ENCODE measurements at places on chromosomes 2 and 18.

DNA sequence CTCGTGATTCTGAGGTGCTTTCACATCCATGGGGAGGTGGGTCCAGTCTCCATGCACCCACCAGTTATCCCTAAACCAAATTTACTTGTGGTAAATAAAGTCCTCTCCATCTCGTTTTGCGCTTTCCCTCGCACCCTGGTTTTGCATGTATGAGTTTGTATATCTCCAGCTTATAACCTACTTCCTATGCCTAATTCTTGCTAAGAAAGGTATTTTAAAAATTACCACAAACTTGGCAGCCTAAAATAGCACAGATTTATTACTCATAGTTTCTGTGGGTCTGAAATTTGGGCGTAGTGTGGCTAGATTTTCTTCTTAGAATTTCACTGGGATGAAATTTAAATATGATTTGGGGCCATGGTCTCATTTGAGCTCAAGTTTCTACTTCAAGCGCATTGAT is 511.5 kb downstream of the NYAP2 start:
- no peak for DNase-seq

GRCh38 chr2:135095591-135095990 is 43.5 kb downstream of the RAB3GAP1 start:
- no peak for DNase-seq

DNA sequence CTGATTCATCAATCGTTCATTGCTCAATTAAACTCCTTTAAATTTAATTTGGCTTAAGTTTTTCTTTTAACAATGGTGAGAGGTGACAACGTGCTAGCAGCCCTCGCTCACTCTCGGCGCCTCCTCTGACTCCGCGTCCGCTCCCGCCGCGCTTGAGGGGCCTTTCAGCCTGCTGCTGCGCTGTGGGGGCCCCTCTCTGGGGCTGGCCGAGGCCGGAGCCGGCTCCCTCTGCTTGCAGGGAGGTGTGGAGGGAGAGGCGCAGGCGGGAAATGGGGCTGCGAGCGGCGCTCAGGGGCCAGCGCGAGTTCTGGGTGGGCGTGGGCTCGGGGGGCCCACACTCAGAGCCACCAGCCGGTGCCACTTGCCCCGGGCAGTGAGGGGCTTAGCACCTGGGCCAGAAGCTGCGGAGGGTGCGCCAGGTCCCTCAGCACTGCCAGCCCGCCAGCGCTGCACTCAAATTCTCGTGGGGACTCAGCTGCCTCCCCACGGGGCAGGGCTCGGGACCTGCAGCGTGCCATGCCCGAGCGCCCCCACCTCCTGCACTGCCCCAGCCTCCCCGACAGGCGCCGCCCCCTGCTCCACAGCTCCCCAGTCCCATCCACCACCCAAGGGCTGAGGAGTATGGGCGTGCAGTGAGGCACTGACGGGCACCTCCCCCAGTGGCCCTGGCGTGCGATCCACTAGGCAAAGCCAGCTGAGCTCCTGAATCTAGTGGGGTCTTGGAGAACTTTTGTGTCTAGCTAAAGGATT is 19.6 kb downstream of the ANKMY1 start:
- DNase-seq, result no peak

DNA sequence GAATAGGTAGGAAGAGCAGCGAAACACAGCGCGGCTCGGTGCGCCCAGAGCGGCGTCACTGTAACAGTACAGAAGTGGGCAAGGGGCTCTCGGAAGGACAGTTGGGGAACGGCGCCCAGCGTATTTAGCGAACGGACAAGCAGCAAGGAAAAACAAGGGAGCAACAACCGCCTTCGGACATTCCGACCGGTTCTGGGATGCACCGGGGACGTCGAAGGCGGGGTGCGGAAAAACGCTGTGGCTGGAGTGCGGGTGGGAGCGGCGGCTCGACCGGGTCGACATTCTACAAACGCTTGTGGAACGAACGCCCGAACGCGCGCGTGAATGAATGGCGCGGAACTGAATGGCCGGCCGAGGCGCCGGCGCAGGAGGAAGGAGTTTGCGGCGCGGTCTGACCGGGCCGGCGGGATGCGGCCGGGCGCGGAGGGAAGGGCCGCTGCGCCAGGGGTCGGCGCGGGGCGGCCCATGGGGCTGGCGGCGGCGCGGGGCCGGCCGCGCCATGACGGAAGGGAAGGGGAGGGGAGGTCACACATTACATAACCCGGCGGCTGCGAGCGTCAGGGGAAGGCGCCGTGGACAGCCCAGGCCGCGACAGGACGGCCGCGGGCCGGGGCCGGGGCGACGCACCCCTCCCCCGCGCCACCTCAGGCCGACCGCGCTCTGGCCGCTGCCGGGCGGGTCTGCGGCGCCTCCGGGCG is 605 bp downstream of the REV1 start:
- DNase-seq, result peak; percentile 68

DNA sequence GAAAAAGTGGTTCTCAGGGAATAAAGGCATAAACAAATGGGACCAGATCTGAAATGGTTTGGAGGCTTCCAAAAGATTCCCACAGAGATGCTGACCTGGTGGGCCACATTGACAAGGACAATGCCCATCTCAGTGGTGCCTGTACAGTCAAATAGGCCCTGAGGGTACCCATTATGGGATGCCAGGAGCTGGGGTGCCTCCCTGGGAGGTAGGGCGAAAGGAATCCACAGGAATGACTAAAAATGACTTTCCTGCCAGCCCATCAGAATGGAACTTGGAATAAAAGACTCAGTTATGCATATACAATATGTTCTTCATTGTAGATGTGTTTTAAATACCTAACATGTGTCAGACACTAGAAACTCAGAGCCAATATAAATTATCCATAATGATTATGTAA is 248.5 kb downstream of the RNF144A start:
- DNase-seq, result no peak

DNA sequence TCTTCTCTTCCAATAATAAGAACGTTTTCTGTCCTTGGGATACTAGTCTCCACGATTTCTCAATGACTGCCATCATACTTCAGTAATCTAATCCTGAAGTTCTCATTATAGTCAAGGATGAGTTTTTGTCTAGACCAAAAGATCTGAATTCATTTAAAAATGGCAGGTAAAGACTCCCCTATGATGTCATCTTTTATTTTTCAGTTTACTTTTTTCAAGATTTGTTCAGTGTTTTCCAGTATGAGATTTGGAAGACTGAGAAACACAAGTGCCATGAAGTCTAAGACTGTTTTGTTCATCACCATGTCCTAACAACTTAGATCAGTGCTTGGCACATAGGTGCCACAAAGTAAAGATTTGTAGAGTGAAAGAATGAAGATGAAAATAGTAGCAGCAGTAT is 35.8 kb upstream of the PPP4R3B start:
- no peak for DNase-seq

- DNase-seq, result no peak
Measured at GRCh38 chr2:45330637-45331409, 280.2 kb downstream of the SRBD1 start.

GRCh38 chr2:128473175-128474035 is 154.7 kb upstream of the HS6ST1 start:
- DNase-seq, result no peak

DNA sequence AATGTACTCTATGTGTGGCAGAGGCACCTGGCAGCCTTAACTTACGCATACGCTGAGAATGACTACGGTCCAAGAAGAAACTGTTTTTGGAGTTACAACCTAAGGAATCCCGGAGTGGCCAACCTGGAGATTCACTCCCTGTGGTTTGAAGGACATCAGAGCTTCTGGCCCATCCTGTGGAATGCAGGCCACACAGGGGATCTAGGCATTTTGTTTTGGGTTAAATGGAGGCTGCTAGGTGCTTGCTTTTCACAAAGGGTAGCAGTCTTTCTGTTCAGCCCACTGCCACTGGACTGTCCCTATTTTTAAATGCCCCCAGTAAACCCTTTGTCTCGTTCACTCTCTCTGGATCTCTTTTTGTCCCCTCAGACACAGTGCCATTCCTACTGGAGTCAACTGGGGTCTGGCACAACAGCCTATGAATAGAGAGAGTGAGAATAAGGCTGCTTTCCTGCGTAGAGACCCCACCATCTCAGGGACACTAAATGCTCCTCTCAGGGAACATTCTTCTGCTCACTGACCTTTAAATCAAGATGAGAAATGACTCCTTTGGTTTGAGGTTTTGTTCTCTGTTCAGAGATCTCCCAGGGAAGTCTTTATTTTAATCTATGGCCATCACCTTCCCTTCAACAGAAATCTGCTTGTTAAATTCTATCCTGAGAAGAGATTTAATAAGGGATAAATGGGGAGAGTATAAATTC is 124.9 kb downstream of the B3GNT2 start:
- DNase-seq, result no peak

DNA sequence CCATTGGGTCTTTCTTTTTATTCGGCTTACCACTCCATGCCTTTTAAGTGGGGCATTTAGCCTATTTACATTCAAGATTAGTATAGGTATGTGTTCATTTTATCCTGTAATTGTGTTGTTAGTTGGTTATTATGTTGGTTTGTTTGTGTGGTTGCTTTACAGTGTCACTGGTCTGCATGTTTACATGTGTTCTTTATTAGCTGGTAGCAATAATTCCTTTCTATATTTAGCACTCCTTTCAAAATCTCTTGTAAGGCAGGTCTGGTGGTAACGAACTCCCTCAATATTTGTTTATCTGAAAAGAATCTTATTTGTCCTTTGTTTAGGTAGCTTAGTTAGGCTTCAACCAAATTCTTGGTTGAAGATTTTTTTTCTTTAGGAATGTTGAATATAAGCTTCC is 68.7 kb upstream of the XDH start:
- DNase-seq, result no peak

DNA sequence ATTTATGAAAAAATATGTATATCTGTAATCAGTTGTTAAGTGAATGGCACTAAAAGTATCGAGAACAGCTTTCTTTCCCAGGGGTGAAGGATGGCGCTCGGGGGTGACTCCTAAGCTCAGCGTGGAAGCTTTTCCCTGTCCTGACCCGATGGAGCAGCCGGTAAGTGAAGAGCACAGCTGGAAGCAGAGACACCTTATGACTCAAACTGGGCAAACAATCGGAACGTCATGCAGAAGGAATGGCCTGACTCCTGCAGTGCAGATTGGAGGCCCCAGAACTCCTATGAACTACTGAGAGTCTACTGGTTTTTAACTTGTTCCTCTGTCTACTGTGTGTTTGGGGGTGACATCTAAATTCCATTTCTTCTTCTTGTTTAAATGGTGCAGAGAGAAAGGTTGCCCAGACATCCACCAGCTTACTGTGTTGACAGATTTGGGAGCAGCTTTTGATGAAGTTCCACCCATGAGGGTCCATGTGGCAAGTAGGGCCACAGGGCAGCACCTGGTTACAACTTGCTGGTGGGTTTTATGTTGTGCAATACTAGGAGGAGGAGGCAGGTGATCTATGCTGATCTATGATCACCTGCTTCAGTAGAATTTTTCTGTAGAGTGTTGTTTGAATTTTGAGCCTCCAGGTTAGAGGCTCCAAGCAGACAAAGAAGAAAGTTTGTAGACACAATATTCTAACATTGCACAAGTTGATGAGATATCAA is 52.8 kb upstream of the TMEM182 start:
- DNase-seq, result peak; percentile 77

DNA sequence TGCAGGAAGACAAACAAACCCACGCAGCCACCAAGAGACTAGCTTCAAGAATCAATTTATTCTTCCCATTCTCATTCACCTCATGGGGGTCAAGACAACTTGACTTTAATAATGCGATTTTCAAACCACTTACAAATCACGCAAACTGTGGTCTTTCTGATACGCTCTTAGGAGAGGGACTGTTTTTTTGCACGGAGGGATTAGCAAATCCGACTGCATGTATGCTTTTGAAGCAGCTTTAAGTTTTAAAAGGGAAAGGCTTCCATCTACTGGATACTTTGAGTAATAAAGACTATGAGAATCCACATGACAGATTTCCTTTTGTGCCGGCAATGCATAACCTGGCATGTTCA is 322.9 kb upstream of the KCNJ3 start:
- peak; percentile 72 for DNase-seq

- no peak for DNase-seq
Measured at GRCh38 chr2:197121756-197122385, 188.7 kb downstream of the ANKRD44 start.

DNA sequence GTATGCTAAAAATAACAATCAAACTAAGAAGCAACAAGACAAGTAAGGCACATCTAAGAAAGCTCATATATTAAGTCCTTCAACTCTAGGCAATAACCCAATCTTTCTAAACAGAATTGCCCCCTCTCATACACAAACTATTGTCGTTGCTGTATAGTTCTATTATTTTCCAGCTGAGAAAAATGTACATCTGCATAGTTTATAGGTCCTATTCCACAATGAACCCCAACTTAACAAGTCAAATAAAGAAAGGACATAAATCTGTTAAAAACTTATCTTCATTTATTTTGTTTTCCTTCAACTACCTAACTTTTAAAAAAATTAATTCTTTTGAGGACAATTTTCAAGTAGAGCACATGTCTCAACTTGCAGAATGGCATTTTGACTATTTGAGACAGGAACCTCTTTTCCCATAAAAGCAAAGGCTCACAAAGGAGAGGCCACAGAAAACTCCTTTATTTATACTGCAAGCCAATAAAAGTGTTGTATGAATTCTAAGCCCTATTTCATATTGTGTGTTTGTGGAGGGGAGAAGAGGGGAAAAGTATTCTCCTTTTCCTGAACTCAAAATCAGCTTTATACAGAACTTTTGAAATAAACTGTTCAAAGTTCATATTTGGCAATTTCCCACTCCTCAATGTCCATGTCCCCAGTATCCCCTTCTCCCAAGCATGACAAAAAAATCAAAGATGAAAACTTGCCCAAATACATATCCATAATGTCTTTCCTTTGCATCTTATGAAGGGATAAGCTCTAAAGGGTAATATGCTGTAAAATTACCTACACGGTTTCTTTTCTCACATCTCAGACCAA is 37.4 kb downstream of the RTN4 start:
- DNase-seq, result no peak

DNA sequence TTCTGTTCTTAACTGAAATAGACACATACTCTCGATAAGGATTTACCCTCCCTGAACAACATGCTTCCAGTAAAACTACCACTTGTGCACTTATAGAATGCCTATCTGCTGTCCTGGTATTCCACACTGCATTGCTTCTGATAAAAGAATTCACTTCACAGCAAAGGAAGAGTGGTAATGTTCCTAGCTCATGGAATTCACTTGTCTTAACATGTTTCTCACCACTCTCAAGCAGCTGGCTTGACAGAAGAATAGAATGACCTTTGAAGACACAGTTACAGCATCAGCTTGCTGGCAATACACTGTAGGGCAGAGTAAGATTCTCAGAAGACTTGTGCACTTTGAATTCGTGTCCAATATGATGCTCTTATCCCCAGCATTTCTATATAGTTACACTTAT is 524.1 kb upstream of the CNTNAP5 start:
- DNase-seq, result no peak

GRCh38 chr2:100878000-100878791 is 58.3 kb downstream of the NPAS2 start:
- DNase-seq, result no peak

DNA sequence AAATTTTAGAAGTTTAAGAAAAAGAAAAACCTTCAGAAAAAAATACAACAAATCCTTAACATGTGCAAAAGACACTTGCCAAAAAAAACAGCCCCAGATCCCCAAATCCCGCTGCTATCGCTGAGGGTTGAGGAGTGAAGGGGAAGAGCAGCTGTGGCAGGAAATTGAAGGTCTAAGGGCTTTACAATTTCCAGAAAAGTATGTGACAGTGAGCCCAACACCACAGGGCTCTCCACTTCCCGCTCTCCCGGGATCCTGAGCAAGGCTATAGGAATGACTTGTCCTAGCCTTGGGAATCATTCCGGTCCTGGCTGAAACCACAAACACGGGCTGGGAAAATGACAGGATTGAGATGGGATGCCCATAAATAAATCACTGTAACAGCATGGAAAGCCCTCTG is 191.4 kb downstream of the TMEM163 start:
- DNase-seq, result no peak

- no peak for DNase-seq
Measured at GRCh38 chr2:9388199-9388681, 35.1 kb downstream of the ITGB1BP1 start.

- no peak for DNase-seq
Measured at GRCh38 chr2:27808984-27809383, 37.5 kb downstream of the MRPL33 start.

Data from RKO (cell line).